ENCODE measurements at places on chromosomes 7 and 10. TPM values are rescaled to one million over a fixed set of nuclear protein-coding genes. Genes with fewer than 3 reads are reported as not detected.
A peak's percentile ranks its signal among the peaks of the same experiment; 100 is the strongest.

- DNase-seq = no peak
Observed at GRCh38 chr10:103367379-103367781, 396 bp upstream of the TAF5 start.

GRCh38 chr7:126700807-126701604 lies 551.7 kb downstream of the GRM8 start:
- DNase-seq = peak; percentile 15

DNA sequence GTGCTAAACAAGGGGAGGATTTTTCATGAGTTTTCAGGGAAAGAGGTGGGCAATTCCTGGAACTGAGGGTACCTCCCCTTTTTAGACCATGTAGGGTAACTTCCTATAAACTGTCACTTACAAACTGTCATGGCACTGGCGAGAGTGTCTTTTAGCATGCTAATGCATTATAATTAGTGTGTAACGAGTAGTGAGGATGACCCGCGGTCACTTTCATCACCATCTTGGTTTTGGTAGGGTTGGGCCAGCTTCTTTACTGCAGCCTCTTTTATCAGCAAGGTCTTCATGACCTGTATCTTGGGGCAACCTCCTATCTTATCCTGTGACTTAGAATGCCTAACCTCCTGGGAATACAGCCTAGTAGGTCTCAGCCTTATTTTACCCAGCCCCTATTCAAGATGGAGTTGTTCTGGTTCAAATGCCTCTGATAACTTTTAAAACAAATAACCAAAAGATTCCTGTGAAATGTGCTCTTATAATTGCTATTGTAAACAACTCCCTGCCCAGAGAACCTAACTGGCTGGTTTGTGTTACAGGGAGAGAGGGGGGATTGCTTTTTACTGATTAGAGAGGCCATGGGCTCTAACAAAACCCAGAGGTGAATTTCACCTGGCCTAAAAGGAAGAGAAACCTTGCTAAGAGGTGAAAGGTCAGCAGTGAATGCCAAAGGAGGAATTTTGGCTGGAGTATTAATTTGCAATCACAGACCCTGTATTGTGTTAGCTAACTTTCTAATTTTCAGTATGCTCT lies 64.3 kb downstream of the EEPD1 start:
- DNase-seq = peak; percentile 48

GRCh38 chr7:93160410-93160809 lies 12.2 kb upstream of the SAMD9L start:
- DNase-seq = no peak

DNA sequence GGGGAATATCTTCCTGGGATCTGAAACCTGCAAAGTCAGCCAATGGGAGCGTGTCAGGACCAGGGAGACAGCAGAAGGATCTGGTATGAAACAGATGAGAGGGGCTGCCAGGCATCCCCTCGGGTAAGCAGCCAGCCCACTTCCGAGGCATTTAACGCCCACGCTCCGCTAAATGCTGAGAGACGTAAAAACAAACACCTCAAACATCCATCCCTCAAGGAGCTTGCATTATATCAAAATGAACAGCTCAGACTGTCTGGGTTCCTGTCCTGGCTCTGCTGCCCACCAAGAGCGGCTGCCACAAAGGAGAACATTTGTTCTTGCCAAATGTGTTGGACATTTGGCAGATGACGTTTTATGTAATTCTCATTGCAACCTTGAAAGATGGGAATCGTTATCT lies 7.0 kb upstream of the SERPINE1 start:
- DNase-seq = no peak

DNA sequence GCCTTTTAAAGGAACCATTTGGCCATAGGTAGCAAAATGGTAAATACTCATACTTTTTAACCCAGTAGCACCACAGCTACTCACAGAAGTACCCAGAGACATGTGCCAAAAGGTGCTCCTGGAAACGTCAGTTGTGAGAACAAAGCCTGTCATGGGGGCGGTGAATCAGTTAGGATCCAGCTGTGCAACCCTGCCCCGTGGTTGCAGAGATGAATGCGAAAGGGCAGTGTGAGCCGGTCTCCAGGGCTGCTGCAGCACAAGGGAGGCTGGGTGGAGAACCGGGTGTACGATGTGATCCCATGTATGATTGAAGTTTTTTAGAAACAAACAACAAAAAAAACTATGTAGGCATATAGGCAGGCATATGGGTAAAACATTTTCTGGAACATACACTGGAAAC lies 1.3 kb upstream of the LRRC18 start:
- DNase-seq = no peak

DNA sequence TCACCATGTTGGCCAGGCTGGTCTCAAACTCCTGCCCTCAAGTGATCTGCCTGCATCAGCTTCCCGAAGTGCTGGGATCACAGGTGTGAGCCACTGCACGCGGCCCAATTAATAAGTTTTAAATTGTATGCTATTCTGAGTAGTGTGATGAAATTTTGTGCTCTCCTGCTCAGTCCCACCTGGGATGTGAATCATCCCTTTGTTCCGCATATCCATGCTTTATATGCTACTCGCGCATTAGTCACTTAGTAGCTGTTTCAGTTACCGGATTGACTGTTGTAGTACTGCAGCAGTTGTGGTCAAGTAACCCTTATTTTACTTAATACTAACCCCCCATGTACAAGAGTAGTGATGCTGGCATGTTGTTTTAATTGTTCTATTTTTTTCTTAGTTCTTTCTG lies 47.3 kb upstream of the OIT3 start:
- no peak for DNase-seq

- DNase-seq = no peak
Observed at GRCh38 chr10:29826221-29826620, 191.4 kb upstream of the SVIL start.

DNA sequence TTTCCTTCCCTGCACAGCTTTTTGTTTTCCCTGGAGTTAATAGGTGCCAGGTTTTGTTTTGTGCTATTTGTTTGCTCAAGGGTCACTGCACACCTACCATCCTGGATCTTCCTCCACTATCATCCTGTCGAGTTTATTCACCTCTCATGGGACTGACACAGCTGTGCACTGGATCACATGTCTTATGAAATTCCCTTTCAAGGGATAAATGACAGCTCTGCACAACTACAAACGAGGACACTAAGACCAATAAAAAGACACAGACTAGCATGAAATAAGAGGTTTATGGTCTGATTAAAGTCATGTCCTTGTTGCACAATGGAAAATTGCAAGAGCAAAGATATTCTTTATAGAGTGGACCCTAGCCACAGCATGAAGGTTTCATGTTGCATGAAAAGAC lies 76.7 kb upstream of the SFMBT2 start:
- no peak for DNase-seq

DNA sequence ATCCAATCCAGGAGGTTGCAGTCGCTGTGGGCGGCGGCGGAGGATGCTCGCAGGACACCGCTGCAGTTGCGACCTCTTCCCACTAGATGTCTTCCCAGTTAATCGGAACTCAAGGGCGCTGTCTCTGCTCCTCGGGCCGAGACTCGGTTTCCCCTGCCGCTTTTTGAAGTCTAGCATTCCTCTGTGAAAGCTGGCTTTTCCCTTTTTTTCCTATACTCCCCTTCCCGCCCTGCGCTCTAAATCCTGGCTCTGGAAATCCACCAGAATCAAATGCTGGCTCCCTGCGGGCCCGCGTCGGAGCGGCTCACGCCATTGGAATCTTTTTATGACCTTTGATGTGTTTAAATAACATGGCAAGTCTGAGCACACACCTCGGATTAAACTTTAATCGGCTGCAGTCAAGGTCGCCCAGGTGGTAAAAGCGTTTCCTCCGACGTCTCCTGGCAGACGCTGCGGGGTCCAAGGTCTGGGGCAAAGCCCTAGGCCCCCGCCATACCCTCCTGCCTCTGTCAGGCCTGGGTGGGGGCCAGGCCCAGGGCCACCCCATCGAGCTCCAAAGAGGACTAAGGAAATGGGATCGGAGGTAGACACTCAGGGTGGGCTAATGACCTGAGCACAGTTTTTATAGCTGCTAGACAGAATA lies 10.7 kb upstream of the HOXA13 start:
- DNase-seq = peak; percentile 56

DNA sequence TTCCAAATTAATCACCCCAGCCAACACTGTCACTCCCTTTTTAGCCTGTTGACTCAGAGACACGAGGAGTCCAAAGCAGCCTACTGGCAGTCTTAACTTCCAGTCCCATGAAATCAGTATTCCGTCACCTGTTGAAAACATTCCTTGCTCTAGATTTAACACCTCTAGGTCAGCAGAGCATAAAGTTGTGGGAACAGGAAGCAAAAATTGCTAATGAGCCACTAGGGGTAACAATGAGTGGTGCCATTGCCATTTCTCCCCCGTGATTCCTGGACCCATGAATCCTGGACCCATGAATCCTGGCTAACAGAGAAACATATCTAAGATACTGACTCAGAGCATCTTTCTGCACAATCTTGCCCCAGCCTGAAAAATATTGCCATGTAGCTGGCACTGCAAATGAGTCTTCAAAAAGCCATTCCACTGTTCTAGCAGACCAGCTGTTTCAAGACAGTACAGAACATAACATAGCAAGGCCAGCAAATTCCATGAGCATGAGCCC lies 252.7 kb upstream of the PTER start:
- DNase-seq = no peak

DNA sequence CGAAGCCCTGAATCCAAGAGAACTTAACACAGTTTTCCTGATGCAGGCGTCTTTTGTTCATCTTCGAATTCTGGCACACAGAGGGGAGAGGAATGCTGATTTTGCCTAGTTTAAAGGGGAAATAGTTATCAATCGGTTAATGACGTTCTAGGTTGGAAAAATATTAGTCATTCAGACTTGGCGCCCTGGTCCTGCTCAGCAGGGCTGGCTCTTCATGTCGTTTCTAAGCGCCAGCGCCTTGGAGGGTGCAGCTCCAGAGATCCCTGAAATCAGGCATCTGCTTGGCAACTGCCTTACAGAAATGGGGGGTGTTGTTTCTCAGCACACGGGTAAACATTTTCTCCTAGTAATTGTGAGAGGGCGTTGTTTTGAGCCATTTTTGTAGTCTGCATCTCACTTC lies 1.3 kb upstream of the PRTFDC1 start:
- no peak for DNase-seq

- no peak for DNase-seq
Observed at GRCh38 chr10:8473205-8473604, 418.7 kb downstream of the GATA3 start.

DNA sequence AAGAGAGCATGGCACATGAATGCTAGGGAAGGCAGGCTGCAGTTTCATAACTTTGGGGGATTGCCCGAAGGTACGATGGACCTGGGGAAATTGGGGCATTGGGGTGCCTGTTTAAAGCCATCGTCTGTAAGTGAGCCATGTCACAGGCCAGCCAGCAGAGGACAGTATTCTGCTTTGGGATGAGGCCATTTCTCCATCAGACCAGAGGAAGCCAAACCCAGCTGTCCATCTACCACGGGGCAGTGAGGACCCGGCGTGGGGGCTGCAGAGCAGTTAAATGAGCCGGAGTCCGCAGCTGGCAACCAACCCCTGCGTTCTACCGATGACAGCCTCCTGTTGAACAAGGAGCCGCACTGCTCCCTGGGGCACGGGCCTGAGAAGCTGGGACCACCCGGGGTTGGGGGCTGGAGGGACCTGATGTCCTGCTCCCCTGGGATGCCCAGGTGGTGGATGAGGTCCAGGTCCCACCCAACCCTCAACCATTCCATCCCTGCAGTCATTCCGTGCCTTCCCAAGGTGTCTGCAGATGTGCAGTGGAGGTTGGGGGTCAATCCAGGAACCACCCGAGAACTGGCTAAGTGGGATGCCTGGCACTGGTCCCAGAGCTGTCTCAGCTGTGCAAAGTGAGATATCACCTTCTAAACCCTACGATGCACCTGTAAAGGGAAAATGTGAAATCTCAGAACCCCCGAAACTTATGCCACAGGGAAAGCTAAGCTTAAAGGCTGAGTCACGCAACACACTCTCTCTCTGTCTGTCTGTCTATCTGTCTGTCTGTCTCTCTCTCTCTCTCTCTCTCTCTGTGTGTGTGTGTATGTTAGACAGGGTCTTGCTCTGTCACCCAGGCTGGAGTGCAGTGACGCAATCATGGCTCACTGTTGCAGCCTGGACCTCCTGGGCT lies 12.1 kb upstream of the RHBDD2 start:
- peak; percentile 83 for DNase-seq

DNA sequence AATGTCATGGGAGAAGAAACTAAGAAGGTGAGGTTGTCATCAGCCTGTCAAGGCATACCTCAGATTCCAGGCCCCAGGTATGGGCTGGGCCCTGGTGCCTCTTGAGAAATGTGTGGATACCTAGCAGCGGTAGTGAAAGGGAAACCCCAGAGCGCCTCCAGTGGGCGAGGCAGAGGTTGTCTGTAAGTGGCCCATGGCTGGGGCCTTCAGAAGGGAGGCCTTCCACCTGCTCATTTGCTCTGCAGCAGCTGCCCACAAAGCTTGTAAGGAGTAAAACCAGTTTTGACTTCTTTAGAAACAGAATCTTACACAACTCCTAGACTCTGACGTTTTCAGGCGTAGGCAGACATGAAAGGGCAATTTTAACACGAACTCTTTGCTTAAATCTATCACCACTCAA lies 509.9 kb downstream of the PARD3 start:
- peak; percentile 71 for DNase-seq

GRCh38 chr10:25017154-25017590 lies 760 bp downstream of the THNSL1 start:
- DNase-seq = no peak

- DNase-seq = peak; percentile 79
Observed at GRCh38 chr7:46713868-46714596, 793.0 kb upstream of the IGFBP3 start.

DNA sequence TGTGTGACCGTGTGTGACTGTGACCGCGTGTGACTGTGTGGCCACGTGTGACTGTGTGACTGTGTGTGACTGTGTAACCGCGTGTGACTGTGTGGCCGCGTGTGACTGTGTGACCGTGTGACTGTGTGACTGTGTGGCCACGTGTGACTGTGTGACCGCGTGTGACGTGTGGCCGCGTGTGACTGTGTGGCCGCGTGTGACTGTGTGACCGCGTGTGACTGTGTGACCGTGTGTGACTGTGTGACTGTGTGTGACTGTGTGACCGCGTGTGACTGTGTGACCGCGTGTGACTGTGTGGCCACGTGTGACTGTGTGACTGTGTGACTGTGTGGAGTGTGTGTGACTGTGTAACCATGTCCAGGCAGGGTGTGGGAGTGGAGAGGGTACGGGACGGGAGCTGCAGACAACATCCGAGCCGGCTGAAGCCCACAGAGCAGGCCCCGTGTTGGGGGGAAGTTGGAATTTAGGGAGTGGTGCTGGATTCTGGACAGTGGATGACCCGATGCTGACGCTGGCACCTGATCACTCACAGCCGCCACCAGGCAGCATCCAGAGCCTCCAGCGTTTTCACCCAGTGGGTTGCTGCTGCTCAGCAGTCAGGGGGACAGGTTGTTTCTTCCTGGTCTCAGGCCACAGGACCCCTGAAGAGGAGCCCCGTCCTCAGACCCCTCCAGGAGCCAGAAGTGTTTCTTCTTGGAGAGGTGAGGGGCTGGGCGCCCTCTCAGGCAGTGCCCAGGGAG lies 503.5 kb downstream of the DNAJB6 start:
- DNase-seq = no peak

- DNase-seq = no peak
Observed at GRCh38 chr7:111813306-111813705, 251.0 kb upstream of the IMMP2L start.

PKD1L1 gene
- total RNA-seq = 0.80 TPM

SPDYE1 gene
- not detected for total RNA-seq

MLXIPL gene
- 16.1 TPM for total RNA-seq

HSPA14 gene
- 13.6 TPM for total RNA-seq

ADCY1 gene
- total RNA-seq = 0.34 TPM

FAM237B gene
- not detected for total RNA-seq

NPC1L1 gene
- total RNA-seq = 0.03 TPM

OLAH gene
- total RNA-seq = 4.6 TPM
